ENCODE measurements at places on chromosomes 4 and X. TPM values are rescaled to one million over a fixed set of nuclear protein-coding genes. Genes with fewer than 3 reads are reported as not detected.

The TECRL gene
- total RNA-seq = 5.8 TPM

The KCNE5 gene
- 6.5 TPM for total RNA-seq

The FGF5 gene
- not detected for total RNA-seq

The ADGRL3 gene
- 53.1 TPM for total RNA-seq

The ETDB gene
- total RNA-seq = not detected

The MAGEA1 gene
- not detected for total RNA-seq

The MAGEB17 gene
- total RNA-seq = not detected

The XK gene
- total RNA-seq = 7.8 TPM

The COX18 gene
- 23.9 TPM for total RNA-seq

The SHOX gene
- total RNA-seq = 0.06 TPM

The GAGE12F gene
- total RNA-seq = not detected

The PAQR3 gene
- 14.5 TPM for total RNA-seq

The PRKG2 gene
- total RNA-seq = 0.76 TPM

The NEIL3 gene
- 3.9 TPM for total RNA-seq

The SERPINA7 gene
- total RNA-seq = not detected

The BMPR1B gene
- 23.2 TPM for total RNA-seq

The AKAP14 gene
- not detected for total RNA-seq

The RENBP gene
- 13.3 TPM for total RNA-seq

The LANCL3 gene
- 0.99 TPM for total RNA-seq

The RASGEF1B gene
- 29.2 TPM for total RNA-seq

The GRIA2 gene
- 0.82 TPM for total RNA-seq

The RTL5 gene
- 10.6 TPM for total RNA-seq

The ANXA3 gene
- total RNA-seq = 47.5 TPM

The GPRASP1 gene
- total RNA-seq = 15.5 TPM

The BGN gene
- total RNA-seq = 79.5 TPM

The NDP gene
- total RNA-seq = 5.1 TPM

The PNPLA4 gene
- total RNA-seq = 19.9 TPM

The DDX53 gene
- total RNA-seq = not detected
